ENCODE measurements at places on chromosomes 6 and 20.

DNA sequence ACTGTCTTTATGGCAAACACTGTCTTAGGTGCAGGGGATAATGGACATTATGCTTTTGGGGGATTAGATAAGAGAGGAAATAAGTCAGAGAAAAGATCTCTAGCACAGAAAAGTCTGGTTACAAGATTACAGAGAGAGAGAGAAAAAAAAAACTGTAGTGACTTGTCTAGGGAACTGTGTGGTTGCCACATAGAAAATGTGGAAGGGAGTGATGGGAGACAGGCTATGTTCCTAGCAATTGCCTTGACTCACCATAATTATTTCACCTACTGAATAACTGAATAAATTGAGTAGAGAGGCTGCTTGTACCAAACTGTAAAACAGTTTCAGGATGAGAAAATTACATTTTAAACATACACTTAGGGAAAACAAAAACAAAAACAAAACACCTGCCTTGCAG lies 229.7 kb downstream of the LAMA2 start:
- DNase-seq = no peak

DNA sequence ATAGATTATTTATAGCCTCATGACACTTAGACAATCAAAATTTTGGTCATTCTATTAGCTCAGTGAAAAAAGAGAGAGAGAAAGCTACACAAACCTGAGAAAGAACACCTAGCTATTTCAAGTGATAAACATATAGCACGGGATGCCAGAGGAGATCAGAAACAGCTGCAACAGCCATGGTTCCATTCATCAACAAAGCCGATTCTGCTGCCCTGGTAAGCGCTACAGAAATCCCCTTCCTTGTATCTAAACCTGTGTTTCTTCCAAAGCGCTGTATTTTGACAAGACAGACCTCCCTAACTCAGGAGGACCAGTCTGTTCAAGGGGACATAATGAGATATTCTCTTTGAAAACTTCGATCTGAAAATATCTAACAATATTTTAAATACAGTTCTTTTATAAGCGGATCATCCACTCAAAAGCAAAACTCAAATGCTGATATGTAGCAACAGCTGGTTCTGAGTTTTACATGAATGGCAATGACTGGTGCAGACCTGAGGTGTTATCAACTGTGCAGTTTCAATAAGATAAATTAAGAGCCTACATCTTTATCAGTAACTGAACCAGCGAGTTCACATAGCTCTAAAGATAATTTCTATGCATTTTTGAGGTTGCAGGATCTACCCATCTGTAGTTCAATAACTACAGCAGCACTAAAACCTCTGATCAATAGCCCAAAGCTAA lies 447.8 kb downstream of the FRK start:
- DNase-seq = no peak

DNA sequence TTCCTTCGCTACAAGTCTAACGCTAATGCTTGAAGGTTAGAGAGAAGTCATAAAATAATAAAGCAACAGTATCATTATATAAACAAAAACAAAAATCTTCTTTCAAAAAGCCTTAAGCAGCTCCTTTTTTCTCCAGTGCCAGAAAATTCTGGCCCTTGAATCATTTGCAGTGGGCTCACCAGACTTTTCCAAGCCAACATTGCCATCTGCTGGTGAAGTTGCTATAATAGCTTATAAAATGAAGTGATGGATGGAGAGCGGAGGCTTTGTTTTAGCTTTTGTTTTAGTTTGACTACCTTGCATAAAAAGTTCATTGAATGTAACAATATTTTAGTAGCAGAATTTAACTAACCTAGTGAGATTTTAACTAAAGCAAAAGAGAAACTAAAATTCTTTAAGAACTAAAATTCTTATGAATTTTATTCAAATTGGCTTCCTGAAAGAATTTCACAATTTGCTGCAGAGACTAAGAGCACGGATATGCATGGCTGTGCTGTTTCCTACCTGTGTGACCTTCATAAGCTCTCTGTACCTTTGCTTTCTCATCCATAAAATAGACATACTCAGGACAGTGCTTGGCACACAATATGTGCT lies 44.8 kb upstream of the SLC2A12 start:
- no peak for DNase-seq

DNA sequence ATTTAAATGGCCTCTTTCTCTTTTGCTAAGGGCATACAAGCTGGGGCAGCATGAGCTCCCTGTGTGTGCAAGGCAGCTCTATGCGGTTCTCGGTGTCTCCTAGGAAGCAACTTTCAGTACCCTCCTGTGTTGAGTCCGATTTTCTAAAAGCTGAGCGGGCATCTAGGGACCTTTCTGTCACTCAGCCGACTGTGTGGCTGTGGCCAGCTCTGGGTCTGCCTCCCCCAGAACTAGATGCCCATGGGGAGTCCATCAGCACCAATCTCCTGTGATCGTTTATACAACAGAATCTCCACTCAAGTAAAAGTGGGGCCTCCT lies 7.5 kb downstream of the NELFCD start:
- no peak for DNase-seq

DNA sequence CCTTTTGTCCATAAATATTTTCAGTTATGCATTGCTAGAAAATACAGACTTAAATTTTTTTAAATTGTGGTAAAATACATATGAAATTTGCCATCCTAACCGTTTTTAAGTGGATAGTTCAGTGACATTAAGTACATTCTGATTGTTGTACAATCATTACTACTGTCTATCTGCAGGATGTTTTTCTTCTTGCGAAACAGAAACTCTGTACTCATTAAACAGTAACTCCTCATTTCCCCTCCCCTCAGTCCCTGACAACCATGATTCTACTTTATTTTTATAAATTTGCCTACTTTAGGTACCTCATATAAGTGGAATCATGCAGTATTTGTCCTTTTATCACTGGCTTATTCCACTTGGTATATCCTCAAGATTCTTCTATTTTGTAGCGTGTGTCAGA lies 21.3 kb downstream of the TAF11 start:
- DNase-seq = no peak

DNA sequence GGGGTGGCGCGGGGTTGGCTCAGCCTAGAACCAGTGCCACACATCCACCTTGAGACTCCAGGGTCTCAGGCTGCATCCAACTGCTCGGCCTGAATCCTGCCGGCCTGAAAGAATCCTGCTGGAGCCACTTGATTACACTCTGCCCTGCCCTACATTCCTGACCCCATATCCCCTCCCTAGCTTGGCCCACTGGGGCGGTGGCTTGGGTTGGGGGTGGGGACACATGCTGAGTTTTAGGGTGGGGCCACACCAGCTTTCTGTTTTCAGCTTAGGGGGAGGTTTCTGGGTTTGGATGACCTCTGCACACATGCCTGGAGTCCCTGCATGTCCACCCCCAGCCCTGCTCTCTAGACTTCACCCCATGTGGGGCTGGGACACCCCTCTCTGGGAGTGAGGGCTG lies 6.8 kb downstream of the ITPR3 start:
- DNase-seq = no peak

- DNase-seq = no peak
Measured at GRCh38 chr20:7459083-7459482, 481.2 kb downstream of the HAO1 start.

DNA sequence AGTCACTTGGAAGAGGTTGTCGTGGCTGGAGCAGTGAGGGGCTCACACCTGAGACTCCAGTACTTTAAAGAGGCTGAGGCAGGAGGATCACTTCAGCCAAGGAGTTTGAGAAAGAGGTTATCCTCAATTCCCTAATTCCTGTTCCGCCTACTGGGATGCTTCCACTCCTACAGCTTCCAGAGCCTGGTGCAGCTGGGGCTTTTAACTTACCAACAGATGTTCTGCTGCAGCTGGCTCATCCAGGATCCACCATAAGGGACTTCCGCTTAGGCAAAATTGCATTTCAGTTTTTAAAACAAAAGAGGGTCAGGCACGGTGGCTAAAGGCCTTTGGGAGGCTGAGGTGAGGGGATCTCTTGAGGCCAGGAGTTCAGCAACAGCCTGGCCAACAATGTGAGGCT lies 59.1 kb upstream of the CDYL start:
- no peak for DNase-seq

- DNase-seq = no peak
Measured at GRCh38 chr6:142296975-142297604, 4.7 kb upstream of the ADGRG6 start.

DNA sequence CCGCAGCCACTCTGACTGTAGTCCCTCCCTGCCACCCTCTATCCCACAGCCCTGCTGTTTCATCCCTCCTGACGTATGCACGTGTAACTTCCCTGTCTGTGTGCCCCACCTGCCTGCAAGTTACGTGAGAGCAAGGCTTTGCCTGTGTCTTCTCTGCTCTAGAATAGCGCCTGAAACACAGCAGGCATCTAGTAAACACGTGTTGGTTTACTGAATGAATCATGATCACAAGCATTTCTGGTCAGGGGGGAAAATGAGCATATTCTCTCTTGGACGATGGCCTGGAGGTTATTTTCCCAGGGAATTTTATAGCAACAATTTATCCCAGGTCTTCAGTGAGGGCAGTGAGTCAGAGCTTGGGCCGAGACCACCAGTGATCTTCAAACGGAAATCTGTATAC lies 38.3 kb downstream of the PSMG4 start:
- DNase-seq = no peak
